ENCODE measurements at places on chromosomes 16 and 17.

GRCh38 chr17:21678393-21679081 is 13.8 kb upstream of the KCNJ18 start:
- DNase-seq = no peak

GRCh38 chr16:1763521-1764511 is 7.5 kb downstream of the NME3 start:
- no peak for DNase-seq

DNA sequence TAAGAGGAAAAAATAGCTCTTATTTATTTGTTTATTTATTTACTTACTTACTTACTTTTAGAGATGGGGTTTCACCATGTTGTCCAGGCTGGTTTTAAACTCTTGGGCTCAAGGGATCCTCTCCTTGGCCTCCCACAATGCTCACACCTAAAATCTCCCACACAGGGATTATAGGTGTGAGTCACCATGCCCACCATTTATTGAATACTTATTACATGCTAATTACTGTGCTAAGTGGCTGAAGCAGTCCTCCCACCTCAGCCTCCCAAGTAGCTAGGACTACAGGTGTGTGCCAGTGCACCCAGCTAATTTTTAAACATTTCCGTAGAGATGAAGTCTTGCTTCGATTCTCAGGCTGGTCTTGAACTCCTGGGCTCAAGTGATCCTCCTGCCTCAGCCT is 11.0 kb upstream of the ITGB3 start:
- no peak for DNase-seq

GRCh38 chr17:6675201-6675825 is 23.8 kb downstream of the C17orf100 start:
- DNase-seq = no peak

DNA sequence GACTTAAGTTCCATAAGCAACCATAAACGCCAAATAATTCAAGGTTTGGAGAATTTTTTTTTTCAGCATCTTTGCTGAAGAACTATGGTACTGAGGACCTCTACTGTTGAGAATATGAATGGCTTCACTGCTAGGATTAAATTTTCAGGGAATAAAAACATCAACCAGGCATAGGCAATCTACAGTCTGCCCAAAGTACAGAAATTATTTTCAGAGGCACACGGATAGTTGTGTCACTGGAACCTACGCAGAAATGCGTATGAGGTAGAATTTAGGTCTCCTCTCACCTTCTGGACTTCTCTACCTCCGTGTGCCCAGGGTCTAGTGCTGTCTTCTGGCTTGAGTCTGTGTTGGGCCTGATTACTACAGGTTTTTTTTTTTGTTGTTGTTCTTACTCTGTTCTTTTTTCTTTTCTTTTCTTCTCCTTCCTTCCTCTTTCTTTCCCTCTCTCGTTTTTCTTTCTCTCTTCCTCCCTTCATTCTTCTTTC is 39.7 kb downstream of the NACA2 start:
- DNase-seq = no peak

DNA sequence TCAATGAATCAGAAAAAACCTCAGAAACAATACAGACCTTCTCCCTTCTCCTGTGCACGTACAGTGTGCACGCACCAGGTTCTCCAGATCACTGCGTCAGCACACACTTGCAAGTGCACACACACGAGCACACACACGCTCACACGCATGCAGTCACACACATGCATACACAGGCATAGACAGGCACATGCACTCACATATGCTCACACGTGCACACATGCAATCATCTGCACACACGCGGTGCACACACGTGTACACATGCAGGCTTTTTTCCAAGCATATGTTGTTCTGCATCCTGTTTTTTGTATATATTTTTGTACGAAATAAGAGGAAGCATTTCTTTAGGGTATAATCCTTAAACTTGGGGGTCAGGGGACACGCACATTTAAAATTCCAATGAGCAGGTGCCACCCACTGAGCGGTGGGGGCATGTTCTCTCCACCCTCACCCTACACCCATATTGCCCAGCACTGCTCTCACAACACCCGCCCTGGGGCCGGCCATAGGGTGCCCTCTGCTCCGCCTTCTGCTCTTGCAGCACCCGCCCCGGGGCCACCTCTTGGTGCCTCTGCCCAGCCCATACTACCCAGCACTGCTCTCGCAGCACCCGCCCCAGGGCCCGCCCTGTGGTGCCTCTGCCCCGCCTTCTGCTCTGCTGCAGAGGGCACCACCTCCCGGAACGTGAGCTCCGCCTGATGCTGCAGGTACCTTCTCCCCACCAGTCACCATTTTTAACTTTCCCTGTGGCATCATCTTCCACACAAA is 20.9 kb downstream of the KLHDC4 start:
- DNase-seq = peak; percentile 60

GRCh38 chr16:11361701-11362451 is 16.6 kb downstream of the RMI2 start:
- no peak for DNase-seq

DNA sequence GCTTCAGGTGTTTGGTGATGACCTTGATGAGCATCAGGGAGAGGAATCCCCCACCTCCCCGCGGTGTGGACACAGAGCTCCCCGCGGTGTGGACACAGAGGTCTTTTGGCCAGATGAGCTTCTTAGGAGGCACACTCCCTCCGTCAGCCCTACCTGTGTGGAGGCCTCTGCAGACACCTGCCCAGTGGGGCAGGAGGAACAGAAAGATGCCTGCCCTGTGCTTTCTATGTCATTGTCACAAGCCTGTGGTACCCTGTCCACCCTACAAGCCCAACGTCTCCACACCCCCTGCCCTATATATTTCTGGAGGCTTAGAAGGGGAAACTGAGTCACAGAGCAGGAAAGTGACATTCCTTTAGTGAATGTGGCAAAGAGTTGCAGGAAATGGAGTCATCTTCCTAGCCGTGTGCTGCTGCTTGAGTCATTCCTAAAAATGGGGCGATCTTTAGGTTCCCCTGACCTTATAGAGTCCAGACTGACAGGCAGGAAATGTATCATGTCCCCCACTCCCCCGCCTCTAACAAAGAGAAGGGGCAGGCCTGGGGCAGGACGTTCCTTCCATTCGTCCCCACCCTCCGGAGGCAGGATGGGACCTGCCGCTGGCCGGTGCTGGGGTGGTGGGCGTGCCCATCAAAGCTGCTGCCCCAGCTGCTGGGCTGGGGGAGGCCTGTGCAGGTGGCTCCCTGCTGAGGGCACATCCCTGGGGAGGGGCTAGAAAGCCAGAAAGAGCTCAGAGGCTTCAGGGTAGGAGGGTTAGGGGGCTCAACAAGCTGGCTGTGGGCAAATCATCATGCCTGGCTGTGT is 1.0 kb upstream of the C16orf74 start:
- no peak for DNase-seq

All from stomach (tissue), 19 donors.